ENCODE measurements at places on chromosomes 3 and 15. TPM values are rescaled to one million over a fixed set of nuclear protein-coding genes. Genes with fewer than 3 reads are reported as not detected.

- no peak for DNase-seq
These were observed 7.0 kb downstream of the ARIH1 start for GRCh38 chr15:72481015-72481659.

- no peak for DNase-seq
These were observed 143.4 kb downstream of the GREM1 start for GRCh38 chr15:32861174-32861573.

DNA sequence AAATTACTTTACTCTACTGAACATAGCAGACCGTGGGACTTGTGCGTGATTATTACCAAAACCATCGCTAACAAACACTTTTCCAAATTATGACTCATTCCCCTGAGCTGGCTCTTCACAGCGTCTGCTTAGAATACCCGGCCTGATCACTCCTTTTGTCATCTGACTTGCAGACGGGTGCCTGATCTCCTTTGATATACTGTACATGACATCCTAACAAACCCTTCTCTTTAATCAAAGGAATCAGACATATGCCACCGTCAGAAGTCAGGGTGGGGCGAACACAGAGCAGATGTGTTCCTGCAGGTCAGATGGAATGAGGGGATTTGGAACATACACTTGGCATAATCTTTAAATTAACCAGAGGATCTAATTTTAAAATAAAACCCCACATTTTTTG lies 48.5 kb upstream of the SH3GL3 start:
- peak; percentile 45 for DNase-seq

DNA sequence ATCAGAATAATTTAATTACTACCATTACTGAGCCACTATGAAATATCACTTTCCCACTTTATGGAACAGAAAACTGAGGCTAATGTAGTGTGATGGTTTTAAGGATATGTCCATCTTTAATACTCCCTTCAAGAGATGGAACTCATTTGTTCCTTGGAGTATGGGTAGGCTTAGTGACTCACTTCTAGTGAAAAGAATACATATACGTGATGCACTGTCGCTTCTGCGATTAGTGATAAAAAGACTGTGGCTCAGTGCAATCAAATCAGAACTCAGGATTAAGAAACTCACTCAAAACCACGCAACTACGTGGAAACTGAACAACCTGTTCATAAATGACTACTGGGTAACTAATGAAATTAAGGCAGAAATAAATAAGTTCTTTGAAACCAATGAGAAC lies 216.6 kb downstream of the SUCLG2 start:
- DNase-seq, result no peak

DNA sequence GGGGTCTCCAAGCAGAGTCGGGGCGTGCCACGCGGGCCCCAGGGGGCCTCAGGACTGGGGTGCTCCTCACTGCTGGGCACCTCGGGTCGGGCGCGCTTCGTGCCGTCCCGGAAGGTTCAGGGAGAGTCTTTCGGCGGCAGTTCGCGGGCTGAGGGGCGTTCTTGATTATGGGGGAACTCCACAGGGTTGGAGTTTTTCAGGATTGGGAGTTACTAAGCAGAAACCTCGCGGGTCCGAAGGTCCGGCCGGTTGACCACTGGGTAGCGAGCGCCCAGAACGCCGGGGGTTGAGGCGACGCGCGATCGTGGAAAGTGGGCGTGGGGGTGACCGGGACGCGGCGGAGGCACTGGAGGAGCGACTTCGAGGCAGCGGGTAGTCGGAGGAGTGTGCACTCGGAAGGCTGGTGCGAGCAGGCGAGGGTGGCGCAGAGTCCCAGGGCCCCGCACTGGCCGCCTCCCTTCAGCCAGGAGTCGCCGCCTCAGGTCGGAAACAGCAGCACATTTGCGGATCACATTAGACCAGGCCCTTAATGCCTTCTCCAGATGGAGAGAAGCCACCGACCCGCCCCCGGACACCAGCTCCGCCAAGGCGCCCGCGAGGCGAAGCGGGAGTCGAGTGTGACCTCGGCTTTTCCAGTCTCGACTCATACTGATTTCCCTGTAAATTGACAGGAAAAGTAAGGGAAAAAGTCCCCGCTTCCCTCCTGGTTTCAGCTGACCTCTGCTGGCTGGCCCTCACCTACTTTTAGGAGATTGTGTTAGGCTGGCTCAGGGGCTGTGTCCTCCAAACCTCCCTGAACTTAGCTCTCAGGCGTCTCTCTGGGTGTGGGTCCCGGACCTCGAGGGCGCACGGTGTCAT lies 685 bp downstream of the ADAMTSL3 start:
- no peak for DNase-seq

HDGFL3 gene
- total RNA-seq, result 57.0 TPM

ALG1L2 gene
- not detected for total RNA-seq

CIB1 gene
- 61.2 TPM for total RNA-seq

DNA sequence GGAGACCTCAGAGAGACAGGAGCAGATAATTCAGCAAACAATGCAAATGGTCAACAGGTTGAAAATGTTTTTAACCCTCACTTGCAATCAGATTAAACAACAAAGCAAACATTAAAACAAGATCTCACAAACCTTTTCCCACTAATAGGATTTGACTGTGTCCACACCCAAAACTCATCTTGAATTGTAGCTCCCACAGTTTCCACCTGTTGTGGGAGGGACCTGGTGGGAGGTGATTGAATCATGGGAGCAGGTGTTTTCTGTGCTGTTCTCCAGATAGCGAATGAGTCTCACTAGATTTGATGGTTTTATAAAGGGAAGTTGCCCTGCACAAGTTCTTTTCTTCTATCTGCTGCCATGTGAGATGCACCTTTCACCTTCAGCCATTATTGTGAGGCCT lies 1.3 kb upstream of the LYSMD4 start:
- DNase-seq, result no peak

CDHR4 gene
- total RNA-seq, result not detected

SH3GL3 gene
- 0.20 TPM for total RNA-seq

GRCh38 chr3:8183627-8184026 lies 318.0 kb upstream of the LMCD1 start:
- no peak for DNase-seq

- no peak for DNase-seq
These were observed 324.7 kb upstream of the RGMA start for GRCh38 chr15:93413745-93414144.

GRCh38 chr15:31598620-31599019 lies 272.0 kb downstream of the KLF13 start:
- no peak for DNase-seq

- DNase-seq, result no peak
These were observed 155.7 kb downstream of the DOCK3 start for GRCh38 chr3:50830451-50830850.

SOX2 gene
- 0.07 TPM for total RNA-seq

MYO5A gene
- 42.9 TPM for total RNA-seq

- DNase-seq, result no peak
These were observed 96.4 kb downstream of the WNT7A start for GRCh38 chr3:13783476-13783875.

DNA sequence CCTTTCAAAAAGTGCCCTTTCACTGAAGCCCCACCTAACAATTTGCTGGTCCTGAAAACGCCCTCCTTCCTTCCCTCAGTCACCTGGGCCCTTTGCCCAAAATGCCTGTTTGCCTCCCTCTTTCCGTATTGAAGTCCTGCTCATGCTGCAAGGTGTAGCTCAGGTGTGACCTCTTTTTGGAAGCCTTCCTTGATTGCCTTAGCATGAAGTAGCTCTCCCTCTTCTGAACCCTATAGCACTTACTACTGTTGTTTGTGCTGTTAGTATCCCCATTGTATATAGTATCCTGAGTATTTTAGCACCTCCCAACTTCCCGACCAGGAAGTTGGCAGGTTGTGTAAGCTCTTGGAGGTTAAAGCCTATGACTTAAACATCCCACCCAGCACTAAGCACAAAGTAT lies 1.7 kb downstream of the PLS1 start:
- no peak for DNase-seq

CCDC13 gene
- total RNA-seq, result 0.32 TPM

- no peak for DNase-seq
These were observed 6.9 kb upstream of the SKIC8 start for GRCh38 chr15:78306176-78306774.

DNA sequence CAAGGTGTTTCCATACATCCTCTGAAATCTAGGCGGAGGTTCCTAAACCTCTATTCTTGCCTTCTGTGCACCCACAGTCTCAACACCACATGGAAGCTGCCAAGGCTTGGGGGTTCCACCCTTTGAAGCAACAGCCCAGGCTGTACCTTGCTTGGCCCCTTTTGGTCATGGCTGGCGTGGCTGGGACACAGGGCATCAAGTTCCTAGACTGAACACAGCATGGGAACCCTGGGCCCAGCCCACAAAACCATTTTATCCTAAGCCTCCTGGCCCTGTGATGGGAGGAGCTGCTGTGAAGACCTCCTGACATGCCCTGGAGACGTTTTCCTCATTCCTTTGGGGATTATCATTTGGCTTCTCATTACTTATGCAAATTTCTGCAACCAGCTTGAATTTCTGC lies 739.0 kb upstream of the NECTIN3 start:
- no peak for DNase-seq

IL20RB gene
- total RNA-seq, result 118 TPM

DNA sequence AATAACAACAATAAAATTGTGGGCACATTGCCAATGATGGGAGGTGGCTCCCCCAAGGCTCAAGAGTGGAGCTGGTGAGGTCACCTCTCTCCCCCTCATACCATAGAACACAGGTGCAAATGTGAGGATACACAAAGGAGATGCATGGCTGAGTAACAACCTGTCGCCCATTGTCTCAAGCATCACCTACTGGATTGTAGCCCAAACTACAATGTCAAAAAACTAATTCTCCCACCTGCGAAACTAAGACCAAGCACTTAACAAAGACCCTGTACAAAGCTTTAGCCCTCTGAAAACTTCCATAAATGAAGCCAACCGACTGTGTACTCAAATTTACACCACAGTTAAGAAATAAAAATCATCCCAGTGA lies 50.4 kb upstream of the IGSF11 start:
- DNase-seq, result no peak

DNA sequence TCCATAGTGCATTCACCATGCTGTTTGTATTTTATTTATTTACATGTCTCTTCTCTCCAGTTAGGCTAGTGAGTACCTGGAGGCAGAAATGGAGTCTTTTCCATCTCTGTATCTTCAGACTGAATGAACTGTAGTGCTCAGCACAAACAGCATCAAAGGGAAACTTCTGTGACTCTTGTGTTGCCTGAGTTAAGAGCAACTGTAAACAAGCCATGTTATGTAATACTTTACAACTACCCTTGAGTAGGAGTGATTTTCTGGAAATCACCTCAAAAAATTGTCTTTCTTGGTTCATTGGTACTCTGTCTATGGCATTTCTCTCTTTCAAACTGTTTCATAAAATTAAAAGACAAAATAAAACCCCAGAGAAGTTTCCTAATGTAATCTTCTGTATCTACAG lies 258.3 kb downstream of the CGGBP1 start:
- no peak for DNase-seq

GRCh38 chr3:4306860-4307259 lies 3.7 kb downstream of the SETMAR start:
- DNase-seq, result no peak

GRCh38 chr15:77494073-77494867 lies 73.6 kb downstream of the HMG20A start:
- DNase-seq, result no peak

RNU5B-1 gene
- total RNA-seq, result not detected

GRCh38 chr3:5463991-5464390 lies 276.5 kb downstream of the EDEM1 start:
- no peak for DNase-seq

DNA sequence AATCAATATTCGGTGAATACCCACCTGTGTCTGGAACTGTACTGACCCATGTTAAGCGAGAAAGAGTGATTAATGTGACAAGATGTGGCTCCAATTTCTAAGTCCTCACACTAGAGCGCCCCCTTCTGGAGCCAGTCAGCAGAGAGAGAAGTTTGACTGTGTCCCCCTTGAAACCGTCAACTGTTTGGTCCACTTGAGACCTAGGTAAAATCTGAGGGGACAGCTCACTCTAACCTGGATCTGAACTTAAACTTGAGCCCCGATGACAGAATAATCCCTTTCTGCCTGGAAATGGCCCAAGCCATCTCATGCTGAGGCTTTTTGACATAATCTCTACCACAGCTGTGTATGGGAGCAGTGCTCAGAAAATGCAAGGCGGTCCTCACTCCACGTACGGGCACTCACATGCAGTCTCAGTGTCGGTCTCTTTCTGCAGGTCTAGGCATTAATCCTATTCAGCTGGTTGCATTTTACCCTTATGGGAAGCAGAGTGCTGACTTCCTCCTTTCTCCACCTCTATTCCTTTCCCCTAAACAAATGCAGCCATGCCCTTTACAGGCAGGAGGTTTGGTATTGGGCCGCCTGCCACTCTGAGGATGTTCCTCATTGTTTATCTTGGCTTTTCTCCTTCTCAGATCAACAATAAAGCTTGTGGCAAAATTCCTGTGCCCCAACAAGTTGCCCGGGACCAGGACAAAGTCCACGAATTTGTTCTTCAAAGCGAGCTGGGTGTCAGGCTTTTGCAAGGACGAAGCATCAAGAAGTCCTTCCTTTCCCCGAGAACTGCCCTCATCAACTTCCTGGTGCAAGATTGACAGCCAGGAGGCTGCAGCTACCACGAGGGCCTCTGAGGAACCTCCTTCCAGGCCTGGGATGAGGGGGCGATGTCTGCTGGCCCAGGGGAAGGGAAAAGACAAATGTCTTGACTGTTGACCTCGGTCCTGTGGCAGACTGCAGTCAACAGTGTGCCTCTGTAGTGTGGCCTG lies 47.5 kb upstream of the LIMD1 start:
- no peak for DNase-seq

- DNase-seq, result no peak
These were observed 63.2 kb upstream of the RASGRP1 start for GRCh38 chr15:38627689-38628277.

GRCh38 chr3:171192176-171192854 lies 165.8 kb upstream of the SLC2A2 start:
- peak; percentile 72 for DNase-seq

DNA sequence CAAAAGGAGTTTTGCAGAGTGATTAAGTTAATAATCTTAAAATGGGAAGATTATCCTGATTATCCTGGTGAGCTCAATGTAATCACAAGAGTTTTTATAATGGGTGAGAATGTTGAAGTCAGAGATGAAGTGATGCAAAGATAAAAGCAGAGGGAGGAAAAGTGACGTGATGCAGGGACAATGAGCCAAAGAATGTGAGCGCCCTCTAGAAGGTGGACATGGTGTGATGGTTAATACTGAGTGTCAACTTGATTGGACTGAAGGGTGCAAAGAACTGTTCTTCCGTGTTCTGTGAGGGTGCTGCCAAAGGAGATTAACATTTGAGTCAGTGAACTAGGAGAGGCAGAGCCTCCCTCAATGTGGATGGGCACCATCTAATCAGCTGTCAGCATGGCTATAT lies 569.6 kb upstream of the AGTR1 start:
- DNase-seq, result no peak

- no peak for DNase-seq
These were observed 47.4 kb upstream of the UBE2E1 start for GRCh38 chr3:23758253-23758838.

DNA sequence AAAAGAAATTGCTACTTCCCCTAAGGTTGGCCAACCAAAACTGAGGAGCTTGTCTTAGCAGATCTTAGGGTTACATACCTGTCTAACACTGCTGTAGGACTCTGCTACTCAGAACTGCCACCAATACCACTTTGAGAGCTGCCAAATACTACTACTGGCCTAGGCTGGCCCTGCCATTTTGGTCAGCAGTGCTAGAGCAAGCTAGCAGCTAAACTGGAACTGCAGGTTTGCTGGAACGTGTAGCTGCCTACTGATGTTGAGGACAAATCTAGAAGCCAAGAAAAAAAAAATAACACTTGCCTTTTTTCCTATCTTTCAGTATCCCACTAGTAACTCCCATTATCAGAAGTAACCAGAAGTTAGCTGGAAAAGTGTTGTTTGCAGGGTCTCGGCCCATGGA lies 387.4 kb downstream of the RBMS3 start:
- no peak for DNase-seq
